ENCODE measurements at places on chromosomes 16 and 17.

- no peak for DNase-seq
Observed at GRCh38 chr17:47975189-47975822, 4.4 kb downstream of the CDK5RAP3 start.

- DNase-seq, result peak; percentile 15
Observed at GRCh38 chr17:12256380-12256995, 235.8 kb downstream of the MAP2K4 start.

DNA sequence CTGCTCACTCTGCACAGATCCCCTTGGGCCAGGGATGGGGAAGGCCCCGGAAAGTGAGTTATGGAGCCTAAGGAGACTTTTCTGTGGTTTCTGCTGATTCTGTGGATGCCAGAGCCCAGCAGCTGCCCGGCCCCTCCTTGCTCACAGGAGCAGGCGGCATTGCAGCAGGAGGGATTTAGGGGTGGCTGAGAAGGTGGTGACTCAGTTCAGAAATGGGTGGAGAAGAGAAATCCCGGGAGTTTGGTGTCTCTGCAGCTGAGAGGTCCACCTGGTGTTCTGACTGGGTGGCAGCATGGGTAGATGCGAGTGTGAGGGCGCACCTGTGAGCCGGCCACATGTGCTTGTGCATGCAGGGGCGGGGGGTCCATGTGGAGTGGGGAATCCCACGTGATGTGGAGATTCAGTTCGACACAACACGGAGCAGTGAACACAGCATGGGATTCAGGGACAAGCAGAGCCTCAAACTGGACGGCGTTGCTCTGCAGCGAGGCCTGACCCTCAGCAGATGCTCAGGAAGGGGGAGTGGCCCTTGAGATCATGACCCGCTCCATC is 16.0 kb upstream of the SPPL2C start:
- no peak for DNase-seq

GRCh38 chr16:73093146-73094144 is 45.5 kb upstream of the ZFHX3 start:
- DNase-seq, result no peak

DNA sequence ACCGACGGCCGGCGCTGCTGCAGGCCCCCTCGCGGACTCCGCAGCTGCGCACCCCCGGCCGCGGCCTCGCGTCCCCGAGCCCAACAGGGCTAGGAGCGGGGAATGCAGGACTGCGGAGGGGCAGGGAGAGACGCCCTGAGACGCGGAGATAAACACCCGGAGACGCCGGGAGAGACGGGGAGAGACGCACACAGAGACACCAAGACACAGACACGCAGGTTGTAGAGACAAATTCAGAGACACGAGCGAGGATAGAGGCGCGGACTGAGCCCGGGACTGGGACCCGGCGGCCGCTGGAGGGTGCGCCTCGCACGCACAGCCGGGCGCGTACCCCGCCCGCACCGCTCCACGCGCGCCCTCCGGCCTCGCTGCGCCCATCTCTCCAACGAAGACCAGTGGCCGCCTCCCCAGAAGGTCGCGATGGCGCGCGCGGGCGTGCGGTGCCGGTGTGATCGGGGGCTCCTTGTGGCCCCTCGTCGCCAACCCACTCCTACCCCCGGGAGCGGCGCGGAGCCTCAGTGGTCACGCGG is 902 bp downstream of the STAC2 start:
- DNase-seq, result no peak

GRCh38 chr17:70013911-70014310 is 61.1 kb upstream of the KCNJ16 start:
- no peak for DNase-seq

- no peak for DNase-seq
Observed at GRCh38 chr16:16063683-16064082, 114.3 kb downstream of the ABCC1 start.

DNA sequence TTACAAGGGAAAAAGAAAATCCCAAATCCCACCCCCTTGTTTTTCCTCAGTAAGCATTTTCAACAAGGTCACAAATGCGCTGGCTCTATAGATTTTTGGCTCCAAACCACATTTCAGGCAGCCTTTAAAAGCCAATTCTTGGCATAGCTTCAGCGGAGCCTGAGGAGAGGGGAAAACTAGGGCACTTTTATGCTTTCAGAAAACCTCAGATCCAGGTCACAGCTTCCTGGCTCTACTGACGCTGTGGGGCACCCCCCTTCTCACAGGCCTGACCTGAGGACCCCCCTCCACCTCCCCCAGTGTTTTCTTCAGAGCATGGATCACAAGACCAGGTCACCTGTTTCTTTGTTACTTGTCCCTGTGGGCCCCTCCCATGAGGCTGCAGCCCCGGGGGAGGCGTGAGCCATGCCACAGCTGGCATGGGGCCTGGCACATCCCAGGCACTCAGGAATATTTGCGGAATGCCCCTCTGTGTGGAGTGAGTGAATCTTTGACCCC is 30.1 kb upstream of the MTSS2 start:
- no peak for DNase-seq

DNA sequence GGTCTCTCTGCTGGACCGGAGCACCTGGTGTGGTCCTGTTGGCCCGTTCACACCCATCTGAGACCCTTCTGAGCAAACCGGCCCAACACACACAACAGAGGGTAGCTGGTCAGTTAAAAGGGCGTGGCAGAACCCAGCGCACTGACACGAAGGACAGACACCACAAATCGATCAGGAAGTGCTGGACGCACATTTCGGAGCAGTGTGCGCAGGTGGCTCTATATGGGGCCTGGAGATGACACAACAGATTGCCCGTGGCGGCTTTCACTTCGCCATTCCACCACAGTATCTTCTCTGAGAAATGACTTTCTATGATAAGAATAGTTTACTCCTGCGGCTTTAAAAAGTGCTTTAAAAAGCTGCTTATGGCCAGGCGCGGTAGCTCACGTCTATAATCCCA is 12.5 kb downstream of the CCDC57 start:
- DNase-seq, result no peak

DNA sequence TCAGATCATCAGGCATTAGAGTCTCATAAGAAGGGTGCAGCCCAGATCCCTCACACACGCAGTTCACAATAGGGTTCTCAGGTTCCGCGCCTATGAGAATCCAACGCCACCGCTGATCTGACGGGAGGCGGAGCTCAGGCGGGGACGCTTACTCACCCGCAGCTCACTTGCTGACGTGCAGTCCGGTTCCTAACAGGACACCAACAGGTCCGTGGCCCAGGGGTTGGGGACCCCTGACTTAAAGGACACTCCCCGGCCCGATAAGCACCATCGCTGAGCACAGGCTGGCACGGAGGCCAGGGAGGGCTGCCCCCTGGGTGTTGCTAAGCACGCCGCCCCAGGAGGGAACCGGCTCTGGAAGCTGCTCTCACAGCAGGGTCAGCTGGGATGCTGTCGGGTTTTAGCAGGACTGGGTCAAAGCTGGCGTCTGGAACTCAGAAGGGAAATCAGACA is 30.1 kb upstream of the BAHCC1 start:
- peak; percentile 58 for DNase-seq

GRCh38 chr16:58842156-58842555 is 108.0 kb upstream of the GOT2 start:
- DNase-seq, result no peak

GRCh38 chr17:3030096-3030495 is 33.3 kb downstream of the OR1D5 start:
- no peak for DNase-seq

DNA sequence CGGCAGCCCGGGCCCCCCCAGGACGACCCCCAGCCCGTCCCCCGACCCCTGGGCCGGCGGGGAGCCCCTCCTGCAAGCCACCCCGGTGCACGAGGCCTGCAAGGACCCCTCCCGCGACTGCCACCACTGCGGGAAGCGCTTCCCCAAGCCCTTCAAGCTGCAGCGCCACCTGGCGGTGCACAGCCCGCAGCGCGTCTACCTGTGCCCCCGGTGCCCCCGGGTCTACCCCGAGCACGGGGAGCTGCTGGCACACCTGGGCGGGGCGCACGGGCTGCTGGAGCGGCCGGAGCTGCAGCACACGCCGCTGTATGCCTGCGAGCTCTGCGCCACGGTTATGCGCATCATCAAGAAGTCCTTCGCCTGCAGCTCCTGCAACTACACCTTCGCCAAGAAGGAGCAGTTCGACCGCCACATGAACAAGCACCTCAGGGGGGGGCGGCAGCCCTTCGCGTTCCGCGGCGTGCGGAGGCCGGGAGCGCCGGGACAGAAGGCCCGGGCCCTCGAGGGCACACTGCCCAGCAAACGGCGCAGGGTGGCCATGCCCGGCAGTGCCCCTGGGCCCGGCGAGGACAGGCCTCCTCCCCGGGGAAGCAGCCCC is 15.6 kb upstream of the ZFPM1 start:
- DNase-seq, result peak; percentile 76

DNA sequence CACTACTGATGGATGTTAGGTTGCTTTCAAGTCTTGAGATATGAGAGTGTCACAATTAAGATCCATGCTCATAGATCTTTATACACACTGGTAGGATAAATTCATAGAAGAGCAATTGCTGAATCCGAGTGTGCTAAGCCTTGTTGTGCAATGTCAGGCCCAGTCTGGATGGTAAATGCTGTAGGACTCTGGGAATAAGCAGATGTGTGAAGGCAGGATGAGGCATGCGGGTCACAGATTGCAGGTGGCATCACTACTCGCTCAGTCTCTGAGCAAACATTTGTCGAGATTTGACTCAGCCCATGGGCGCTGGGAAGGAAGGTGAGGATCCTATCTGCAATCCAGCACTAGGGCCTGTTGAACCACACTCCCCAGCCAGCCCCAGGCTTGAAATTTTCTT is 40.7 kb downstream of the TMEM186 start:
- DNase-seq, result no peak

GRCh38 chr17:21454441-21454840 is 78.3 kb downstream of the KCNJ12 start:
- DNase-seq, result no peak

GRCh38 chr17:15334266-15334665 is 7.1 kb downstream of the TEKT3 start:
- DNase-seq, result no peak

- DNase-seq, result peak; percentile 66
Observed at GRCh38 chr16:2979669-2980226, 498 bp downstream of the PKMYT1 start.

DNA sequence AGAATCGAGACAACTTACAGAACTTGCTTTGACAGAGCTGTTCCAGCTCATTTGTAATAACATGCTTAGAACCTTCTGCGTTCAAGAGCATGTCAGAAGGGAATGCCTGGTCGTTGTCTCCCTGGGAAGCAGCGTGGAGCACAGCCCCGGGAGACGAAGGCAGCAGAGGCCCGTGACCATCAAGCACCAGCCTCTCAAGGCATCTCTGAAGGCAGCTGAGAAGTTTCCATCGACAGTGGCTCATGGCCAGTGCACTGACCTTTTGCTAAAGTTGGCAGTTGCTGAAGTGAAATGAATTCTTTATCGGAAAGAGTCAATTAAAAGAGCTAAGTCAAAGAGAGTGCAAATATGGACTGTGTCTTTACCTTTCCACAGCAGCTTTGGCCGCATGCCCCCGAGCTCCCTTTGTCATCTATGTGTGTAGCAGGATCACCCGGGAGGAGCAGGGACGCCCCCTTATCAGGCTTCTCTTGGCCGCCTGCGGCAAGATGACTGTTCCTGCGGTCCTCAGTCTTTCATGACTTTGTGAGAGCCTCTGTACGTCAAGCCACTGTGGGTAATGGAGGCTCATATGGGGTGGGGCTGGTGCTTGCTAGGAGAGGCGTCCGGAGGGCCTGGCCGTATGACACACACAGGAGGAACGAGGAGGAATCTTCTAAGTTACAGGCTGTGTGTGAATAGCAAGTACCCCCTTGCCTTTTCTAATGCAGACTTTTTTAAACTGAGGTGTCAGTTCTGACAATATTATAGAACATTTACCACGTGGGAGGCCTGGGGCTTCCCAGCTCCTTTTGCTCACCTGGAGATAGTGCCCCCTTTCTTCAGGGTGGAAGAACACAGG is 54.2 kb downstream of the LDHD start:
- no peak for DNase-seq

GRCh38 chr17:48484850-48485249 is 46.0 kb downstream of the HOXB1 start:
- no peak for DNase-seq

DNA sequence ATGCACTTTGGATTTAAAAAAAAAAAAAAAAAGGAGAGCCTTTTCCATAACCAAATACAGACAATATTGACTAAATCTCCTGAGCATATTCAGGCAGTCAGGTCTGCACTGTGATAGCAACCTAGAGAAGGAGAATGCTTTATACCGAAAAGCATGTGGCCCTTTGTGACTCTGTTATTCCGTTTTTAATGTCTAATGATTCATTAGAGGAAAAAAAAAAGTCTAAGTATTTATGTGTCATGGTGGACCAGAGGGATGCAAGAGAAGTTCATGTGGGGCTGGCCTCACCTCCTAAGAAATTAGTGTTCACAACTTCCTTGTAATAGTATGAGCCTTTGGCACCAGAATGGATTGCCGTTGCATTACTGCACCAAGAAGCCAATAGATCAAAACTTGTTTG is 11.3 kb upstream of the VWA3A start:
- no peak for DNase-seq

GRCh38 chr17:81328978-81329926 is 34.1 kb upstream of the SLC38A10 start:
- DNase-seq, result no peak

- no peak for DNase-seq
Observed at GRCh38 chr16:67242138-67242730, 5.0 kb downstream of the FHOD1 start.

DNA sequence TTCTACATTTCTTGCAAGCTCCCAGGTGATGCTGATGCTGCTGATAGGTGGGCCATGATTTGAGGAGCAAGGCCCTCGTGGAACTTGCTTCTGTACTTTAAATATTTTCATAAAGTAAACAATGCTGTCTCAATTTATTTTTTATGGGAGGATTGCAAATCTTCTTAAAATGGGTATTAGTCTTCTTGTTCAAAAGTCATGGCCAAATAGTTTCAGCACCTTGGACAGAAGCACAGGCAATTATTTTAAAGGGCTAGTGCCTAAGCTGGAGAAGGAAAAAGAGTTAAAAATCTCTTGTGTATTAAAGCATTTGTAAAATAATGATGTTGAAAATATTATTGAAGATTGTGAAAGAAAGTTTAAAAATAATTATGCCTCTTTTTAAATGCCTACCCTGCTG is 50.5 kb downstream of the GPR139 start:
- DNase-seq, result no peak

GRCh38 chr16:1674306-1674705 is 3.8 kb upstream of the JPT2 start:
- DNase-seq, result no peak

- DNase-seq, result no peak
Observed at GRCh38 chr17:44408786-44409185, 19.3 kb upstream of the ITGA2B start.

GRCh38 chr17:13919818-13920217 is 149.5 kb upstream of the COX10 start:
- DNase-seq, result no peak

GRCh38 chr16:27225536-27226360 is 22.4 kb downstream of the KDM8 start:
- no peak for DNase-seq
